ENCODE measurements at places on chromosomes 3 and 15. TPM values are rescaled to one million over a fixed set of nuclear protein-coding genes. Genes with fewer than 3 reads are reported as not detected.

- DNase-seq: peak; percentile 35
These were observed 70.2 kb downstream of the APBA2 start for GRCh38 chr15:28955993-28956421.

DNA sequence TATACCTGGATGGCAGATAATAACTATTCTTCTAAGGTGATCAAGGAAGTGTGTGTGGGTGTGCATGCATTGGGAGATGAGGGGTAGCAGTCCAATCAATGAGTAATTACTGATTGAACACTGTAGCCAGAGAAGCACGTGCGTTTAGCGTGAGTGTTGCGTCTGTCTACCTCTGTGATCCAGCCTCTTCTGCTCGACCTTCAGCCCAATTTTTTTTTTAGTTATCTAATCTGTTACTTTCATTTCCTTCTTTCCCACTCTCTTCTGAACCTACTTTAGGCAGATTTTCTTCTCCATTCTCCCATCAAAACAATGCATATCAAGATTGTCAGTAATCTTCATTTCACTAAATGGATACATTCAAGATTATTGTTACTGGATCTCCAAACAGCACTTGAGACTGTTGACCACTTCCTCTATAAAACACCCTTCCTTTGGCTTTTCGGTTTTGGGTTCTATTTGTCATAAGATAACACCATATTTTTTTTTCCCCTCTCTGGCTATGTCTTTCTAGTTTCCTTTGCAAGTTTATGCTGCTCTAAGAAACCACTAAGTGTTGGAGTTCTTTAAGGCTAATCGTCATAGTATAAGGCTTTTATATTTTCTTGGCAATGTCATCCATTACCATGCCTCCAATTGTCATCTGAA is 41.0 kb downstream of the MCTP2 start:
- no peak for DNase-seq

GRCh38 chr3:80055306-80055705 is 287.5 kb upstream of the ROBO1 start:
- DNase-seq: no peak

- no peak for DNase-seq
These were observed 75.1 kb downstream of the CCK start for GRCh38 chr3:42190701-42191442.

- DNase-seq: no peak
These were observed 483.8 kb downstream of the MECOM start for GRCh38 chr3:169179722-169180121.

- no peak for DNase-seq
These were observed 131.5 kb downstream of the TGFBR2 start for GRCh38 chr3:30737743-30738499.

GRCh38 chr15:85073556-85074194 is 92.0 kb downstream of the PDE8A start:
- DNase-seq: no peak

DNA sequence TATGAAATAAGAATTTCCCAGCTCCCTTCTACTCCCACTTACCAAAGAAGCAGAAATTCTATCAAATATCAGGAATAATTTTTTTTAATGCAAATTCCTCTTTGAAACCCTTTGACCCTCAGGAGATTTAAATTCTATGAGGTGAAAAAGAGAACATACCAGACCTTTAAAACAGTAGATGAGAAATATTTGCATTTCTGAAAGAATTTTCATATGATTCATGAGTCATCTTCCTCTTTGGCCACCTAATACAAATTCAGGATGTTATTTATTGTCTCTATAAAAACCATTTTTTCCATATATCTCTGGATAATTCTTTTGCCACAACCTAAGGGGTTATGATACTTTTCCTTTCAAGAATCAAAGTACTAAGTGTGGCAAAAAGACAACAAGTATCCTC is 67.3 kb upstream of the ST3GAL6 start:
- DNase-seq: no peak

DNA sequence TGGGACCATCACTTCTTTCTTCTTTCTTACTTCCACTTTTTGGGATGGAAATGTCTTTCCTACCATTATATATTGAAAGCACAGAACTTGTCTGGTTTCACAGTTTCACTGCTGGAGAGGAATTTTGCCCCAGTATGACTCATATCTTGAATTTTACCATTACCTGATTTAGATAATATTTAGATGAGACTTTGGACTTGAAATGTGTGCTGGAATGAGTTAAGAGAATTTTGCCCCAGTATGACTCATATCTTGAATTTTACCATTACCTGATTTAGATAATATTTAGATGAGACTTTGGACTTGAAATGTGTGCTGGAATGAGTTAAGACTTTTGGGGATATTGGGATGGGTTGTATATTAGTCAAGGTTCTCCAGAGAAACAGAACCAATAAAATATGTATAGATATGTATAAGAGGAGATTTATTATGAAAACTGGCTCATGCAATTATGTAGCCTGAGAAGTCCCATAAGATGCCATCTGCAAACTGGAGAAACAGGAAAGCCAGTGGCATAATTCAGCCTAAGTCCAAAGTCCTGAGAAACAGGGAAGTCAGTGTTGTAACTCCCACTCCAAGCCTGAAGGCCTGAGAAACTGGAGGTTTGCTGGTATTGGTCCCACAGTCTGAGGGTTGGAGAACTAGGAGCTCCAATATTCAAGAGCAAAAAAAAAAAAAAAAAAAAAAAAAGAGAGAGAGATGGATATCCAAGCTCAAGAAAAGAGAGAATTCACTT is 1029.2 kb downstream of the EPHA3 start:
- DNase-seq: no peak

- no peak for DNase-seq
These were observed 121.4 kb upstream of the PHLDB2 start for GRCh38 chr3:111737706-111738086.

- DNase-seq: no peak
These were observed 363.1 kb upstream of the PLSCR5 start for GRCh38 chr3:146968204-146968651.

- no peak for DNase-seq
These were observed 212.3 kb upstream of the CFAP20DC start for GRCh38 chr3:59262076-59262498.

GRCh38 chr3:43620831-43621655 is 768 bp downstream of the ANO10 start:
- DNase-seq: peak; percentile 82

- peak; percentile 49 for DNase-seq
These were observed 5.5 kb downstream of the CCR4 start for GRCh38 chr3:32956750-32957570.

GRCh38 chr15:88397506-88397905 is 69.7 kb downstream of the MRPL46 start:
- no peak for DNase-seq

- peak; percentile 51 for DNase-seq
These were observed 87.0 kb downstream of the PLXNA1 start for GRCh38 chr3:127069814-127070440.

- DNase-seq: no peak
These were observed 129.5 kb upstream of the UMPS start for GRCh38 chr3:124600765-124601164.

GRCh38 chr3:172067837-172068440 is 28.6 kb downstream of the FNDC3B start:
- no peak for DNase-seq

GRCh38 chr3:143090486-143090885 is 29.1 kb upstream of the CHST2 start:
- no peak for DNase-seq

- DNase-seq: no peak
These were observed 220.5 kb upstream of the SATB1 start for GRCh38 chr3:18645619-18646018.

DNA sequence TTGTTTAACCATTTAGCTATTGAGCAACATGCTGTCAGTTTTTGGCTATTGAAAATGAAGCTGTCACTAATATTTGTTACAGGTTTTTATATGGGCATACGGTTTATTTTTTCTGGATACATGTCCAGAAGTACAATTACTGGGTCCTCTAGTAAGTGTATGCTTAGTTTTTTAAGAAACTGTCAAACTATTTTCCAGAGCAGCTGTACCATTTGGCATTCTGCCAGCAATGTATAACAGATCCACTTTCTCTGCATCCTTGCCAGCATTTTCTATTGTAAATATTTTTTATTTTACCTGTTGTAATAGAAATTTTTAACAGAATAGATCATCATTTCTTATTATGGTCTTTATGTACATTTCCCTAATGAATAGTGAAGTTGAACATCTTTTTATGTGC is 658.8 kb downstream of the EDEM1 start:
- no peak for DNase-seq

GRCh38 chr3:105353485-105354161 is 13.1 kb upstream of the ALCAM start:
- peak; percentile 85 for DNase-seq

DNA sequence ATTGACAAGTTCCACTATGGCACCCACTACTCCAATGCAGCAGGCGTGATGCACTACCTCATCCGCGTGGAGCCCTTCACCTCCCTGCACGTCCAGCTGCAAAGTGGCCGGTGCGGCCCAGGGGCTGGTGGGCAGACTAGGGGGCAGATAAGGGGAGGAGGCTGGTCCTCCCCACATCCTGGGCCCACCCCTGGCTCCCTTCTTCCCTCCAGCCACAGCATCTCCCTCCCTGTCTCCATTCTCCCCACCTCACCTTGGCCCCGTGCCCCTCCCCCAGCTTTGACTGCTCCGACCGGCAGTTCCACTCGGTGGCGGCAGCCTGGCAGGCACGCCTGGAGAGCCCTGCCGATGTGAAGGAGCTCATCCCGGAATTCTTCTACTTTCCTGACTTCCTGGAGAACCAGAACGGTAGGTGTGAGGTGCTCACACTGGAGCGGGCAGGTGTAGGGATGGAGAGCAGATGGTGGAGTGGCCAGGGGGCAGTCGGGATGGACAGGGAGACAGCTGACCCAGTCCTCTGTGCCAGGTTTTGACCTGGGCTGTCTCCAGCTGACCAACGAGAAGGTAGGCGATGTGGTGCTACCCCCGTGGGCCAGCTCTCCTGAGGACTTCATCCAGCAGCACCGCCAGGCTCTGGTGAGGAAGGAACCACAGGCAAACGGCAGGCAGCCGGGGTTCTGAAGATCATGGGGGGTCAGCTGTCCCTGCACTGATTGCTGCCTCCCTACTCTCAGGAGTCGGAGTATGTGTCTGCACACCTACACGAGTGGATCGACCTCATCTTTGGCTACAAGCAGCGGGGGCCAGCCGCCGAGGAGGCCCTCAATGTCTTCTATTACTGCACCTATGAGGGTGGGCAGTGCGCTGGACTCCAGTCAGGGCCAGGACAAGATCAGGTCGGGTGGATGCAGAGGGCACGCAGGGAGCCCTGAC is 26.0 kb downstream of the NBEAL2 start:
- no peak for DNase-seq

- no peak for DNase-seq
These were observed 193.4 kb upstream of the UBE2E1 start for GRCh38 chr3:23612296-23612891.

- DNase-seq: no peak
These were observed 20.4 kb downstream of the NUDT16 start for GRCh38 chr3:131401978-131402377.

GRCh38 chr3:4211610-4212009 is 91.6 kb upstream of the SETMAR start:
- DNase-seq: no peak

DNA sequence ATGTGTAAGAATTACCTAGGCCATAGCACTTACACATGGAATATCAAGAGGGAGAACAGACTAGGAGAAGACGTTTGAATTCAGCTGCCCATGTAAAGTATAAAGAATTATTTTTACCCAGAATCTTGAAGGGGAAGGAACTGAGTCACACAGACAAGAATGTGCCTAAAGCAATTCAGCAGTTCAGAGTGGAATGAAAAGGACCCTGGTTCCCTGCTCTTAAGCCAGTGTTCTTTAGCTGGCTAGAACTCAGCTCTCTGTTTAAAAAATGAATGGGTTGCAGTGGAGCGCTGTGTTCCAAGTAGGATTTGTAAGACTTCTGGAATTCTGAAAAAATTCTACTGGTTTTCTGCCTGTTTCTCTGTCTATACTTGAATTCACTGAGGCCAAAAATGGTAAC is 440.2 kb downstream of the LPP start:
- DNase-seq: no peak

DNA sequence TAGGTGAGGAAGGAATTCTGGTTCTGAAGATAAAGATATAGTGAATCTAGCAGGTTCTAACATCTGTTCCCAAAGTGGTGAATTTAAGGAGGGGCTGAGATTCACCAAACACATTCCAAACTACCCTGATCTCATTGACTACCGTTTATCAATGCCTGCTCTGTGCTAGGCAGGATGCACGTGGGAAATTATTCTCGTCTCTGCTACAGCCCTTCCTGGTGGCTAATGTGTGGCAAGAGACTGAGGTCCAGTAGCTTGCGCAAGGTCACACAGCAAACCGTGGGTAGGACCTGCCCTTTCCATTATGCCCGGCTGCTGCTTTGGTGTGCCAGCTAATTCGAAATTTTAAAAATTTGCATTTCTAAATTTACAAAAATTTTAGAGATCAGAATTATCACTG is 209.5 kb upstream of the TRIM42 start:
- no peak for DNase-seq

DNA sequence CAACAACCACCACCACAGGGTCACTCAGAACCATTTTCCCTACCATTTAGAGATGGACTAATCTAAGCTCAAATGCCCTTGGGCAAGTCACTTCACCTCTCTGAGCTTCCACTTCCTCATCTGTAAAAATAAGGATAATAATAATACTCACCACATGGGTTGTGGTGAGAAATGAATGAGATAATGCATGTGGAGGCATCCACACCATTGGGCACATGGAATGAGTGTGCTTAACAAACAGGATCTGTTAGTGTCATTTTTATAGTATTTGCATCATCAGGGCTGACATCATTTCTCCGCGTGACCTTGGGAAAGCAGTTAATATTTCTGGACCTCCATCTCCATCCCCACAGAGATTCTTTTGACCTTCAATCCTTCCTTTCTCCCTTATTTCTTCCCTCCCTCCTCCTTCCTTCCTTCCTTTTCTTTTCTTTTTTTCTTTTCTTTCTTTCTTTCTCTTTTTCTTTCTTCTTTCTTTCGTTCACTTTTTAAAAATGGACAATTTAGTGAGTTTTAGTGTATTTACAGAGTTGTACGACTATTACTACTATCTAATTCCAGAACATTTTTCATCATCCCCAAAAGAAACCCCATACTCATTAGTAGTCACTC is 7.7 kb upstream of the RFT1 start:
- no peak for DNase-seq

DNA sequence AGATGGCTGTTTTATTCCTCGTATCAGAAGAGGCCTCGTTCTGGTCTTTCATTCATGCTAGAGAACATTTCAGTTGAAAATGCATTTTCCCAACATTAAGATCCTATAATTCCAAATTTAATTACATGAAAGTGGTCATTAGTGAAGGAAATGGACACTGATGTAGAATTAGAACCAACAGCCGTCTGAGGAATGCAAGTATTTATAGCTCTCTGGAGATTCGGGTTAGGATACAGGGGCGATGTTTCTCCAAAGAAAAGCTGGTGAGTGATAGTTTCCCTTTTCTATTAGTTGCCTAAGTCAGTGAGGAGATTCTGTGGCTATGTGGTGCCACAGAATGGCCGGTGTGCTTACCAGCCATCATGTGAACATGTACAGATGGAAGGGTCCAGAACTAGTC is 109.0 kb upstream of the IL12A start:
- no peak for DNase-seq

The CISH gene
- total RNA-seq: 8.6 TPM

The LRRK1 gene
- total RNA-seq: 24.9 TPM

The GADL1 gene
- 2.2 TPM for total RNA-seq

The SLCO2A1 gene
- total RNA-seq: 102 TPM

The ALDH1A3 gene
- total RNA-seq: 29.9 TPM

The TGM4 gene
- not detected for total RNA-seq

The ADGRG7 gene
- total RNA-seq: not detected

The TEX55 gene
- total RNA-seq: not detected
